ENCODE measurements at places on chromosomes 16 and 17.
A peak's percentile ranks its signal among the peaks of the same experiment; 100 is the strongest.

- no peak overlapping the region for H3K27ac ChIP-seq
- H3K4me1 ChIP-seq: peaks cover 33% of the 10 kb centered on the region
- DNase-seq: no peak
- H3K27me3 ChIP-seq: no peaks in the 10 kb centered on the region
- no peak overlapping the region for H3K4me3 ChIP-seq
Measured at GRCh38 chr17:45241328-45242028, 19.8 kb downstream of the FMNL1 start.

DNA sequence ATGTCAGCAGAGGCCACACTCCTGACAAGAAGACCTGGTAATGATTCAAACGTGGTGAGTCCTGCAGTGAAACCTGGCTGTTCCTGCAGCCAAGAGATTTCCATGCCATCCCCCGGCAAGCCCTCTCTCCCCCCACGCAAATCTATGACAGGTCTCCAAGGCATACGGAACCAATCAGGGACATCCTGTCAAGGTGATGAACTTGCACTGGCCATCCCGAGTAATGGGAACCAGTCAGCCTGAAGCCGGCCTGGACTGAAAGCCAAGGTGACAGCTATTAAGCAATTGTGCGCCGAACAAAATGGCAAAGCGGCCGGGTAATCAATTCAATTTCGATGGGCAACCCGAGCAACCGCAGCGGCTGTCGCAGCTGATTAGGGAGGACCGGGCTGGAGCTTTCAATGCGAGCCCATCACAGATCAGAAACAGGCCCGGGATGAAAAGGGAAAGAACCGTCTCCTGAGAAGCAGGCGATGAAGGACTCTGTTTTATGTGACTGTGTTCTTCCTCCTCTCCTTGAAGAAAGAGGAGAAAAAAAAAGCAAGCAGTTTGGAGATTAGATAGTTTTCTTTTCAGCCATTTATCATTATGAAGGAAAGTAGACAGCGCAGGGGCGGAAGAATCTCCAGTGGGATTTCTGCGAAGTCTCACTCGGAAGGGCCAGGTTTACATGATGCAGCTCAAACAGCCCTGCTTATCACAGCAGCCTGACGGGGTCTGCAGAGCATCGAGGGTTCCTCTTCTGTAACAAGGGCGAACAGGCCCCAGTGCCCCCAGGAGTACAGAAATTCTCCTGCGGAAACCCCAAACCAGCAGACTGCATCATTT, 35.2 kb downstream of the TBX4 start:
- no peaks in the 10 kb centered on the region for H3K4me1 ChIP-seq
- H3K27ac ChIP-seq: no peak overlapping the region
- no peaks in the 10 kb centered on the region for H3K36me3 ChIP-seq
- peaks cover 14% of the 10 kb centered on the region for H3K27me3 ChIP-seq

GRCh38 chr17:79800325-79801155, 3.7 kb upstream of the CBX8 start:
- H3K4me3 ChIP-seq: peak overlapping the region; percentile 25
- peaks cover 60% of the 10 kb centered on the region for H3K27me3 ChIP-seq
- peak; percentile 55 for DNase-seq
- peaks cover 13% of the 10 kb centered on the region for H3K36me3 ChIP-seq

DNA sequence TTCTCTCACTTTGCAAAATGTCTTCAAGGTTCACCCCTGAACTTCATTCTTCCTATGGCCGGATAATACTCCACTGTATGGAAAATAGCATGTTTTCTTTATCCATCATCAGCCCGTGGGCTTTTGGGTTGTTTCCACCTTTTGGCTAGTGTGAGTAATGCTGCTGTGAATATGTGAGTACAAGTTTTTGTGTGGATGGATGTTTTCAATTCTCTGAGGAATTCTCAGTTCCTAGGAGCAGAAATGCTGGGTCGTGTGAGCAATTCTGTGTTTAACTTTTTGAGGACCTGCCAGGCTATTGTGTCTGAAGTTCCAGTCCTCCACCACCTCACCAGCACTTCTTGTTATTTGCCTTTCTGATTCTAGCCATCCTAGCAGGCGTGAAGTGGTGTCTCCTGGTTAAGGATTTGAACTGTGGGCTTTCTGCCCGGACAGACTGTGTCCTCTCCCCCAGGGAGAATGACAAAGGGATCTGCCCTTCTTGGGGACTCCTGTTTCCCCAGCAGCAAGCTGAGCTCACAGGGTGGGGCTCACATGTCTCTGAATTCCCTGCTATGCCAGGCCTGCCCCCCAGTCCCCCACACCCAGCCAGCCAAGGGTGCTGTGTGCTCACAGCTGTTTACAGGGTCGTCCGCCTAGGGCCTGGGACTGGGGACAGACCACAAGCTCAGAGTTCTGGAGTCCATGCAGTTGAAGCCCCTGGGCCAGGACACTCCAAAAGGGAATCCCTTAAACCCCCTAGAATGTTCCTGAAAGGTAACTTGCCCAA, 92.2 kb upstream of the CIBAR2 start:
- no peaks in the 10 kb centered on the region for H3K4me1 ChIP-seq
- H3K36me3 ChIP-seq: no peaks in the 10 kb centered on the region
- DNase-seq: no peak

DNA sequence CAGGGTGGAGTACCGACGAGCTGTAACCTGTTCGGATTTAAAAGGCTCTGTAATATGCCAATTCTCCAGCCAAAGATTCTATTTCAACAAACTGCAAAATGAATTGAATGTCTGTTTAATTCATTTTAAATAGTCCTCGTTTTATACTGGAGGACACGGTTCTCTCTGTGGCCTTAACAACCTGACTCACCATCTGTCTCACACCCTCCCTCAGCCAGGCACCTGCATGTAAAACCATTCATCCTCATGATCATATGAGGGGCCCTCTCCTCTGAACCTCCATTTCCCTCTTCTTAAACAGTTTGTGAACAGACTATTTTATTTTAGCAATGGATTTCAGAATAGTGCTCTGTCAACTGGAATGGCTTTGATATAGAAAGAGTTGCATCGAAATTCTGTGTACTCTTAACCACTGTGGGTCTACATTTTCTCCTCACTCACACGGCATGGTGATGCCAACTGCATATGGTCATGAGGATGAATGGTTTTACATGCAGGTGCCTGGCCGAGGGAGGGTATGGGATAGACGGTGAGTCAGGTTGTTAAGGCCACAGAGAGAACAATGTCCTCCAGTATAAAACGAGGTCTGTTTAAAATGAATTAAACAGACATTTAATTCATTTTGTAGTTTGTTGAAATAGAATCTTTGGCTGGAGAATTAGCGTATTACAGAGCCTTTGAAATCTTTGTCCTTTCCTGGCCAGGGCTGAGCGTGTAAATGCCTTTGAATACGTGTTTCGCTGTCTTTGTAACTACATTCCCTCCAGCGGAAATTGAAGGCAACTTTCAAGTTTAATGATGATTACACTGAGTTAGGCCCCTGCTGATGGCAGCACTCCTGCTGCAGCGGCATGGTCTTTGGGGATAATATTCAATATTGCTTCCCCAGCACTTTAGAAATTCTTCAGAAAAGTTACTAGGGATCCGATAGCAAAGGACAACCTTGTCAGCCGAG, 329.6 kb downstream of the SNX29 start:
- peaks cover 3% of the 10 kb centered on the region for H3K4me1 ChIP-seq
- H3K4me3 ChIP-seq: no peak overlapping the region
- no peak overlapping the region for H3K27ac ChIP-seq
- H3K27me3 ChIP-seq: no peaks in the 10 kb centered on the region
- no peaks in the 10 kb centered on the region for H3K36me3 ChIP-seq

GRCh38 chr16:84741340-84741830, 41.6 kb downstream of the USP10 start:
- DNase-seq: peak; percentile 51
- H3K27me3 ChIP-seq: no peaks in the 10 kb centered on the region
- peak overlapping the region; percentile 16 for H3K27ac ChIP-seq
- H3K36me3 ChIP-seq: peaks cover 17% of the 10 kb centered on the region
- H3K4me1 ChIP-seq: peaks cover 47% of the 10 kb centered on the region

- H3K36me3 ChIP-seq: no peaks in the 10 kb centered on the region
- H3K27me3 ChIP-seq: peaks cover 19% of the 10 kb centered on the region
- H3K4me1 ChIP-seq: peaks cover 2% of the 10 kb centered on the region
Measured at GRCh38 chr17:31385428-31386285, 5.8 kb upstream of the RAB11FIP4 start.

DNA sequence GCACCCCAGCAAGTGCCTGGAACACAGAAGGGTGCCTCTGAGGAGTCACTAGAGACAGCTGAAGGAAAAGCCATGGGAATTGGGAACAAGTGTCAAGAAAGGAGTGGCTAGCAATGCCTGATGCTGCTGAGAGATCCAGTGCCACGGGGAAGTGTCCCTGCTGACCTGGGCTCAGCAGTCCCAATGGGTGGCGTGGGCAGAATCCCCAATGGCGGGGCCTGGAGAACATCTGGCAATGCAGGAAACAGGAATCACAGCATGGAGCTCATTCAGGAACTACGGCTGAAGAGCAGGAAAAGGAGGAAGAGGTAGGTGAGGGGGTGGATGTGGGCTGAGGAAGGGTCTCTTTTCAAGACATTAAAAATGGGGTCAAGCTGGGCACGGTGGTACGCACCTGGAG, 30.1 kb downstream of the UBE2O start:
- no peak overlapping the region for H3K27ac ChIP-seq
- no peak overlapping the region for H3K4me3 ChIP-seq
- no peaks in the 10 kb centered on the region for H3K36me3 ChIP-seq
- no peak for DNase-seq
- H3K4me1 ChIP-seq: no peaks in the 10 kb centered on the region

DNA sequence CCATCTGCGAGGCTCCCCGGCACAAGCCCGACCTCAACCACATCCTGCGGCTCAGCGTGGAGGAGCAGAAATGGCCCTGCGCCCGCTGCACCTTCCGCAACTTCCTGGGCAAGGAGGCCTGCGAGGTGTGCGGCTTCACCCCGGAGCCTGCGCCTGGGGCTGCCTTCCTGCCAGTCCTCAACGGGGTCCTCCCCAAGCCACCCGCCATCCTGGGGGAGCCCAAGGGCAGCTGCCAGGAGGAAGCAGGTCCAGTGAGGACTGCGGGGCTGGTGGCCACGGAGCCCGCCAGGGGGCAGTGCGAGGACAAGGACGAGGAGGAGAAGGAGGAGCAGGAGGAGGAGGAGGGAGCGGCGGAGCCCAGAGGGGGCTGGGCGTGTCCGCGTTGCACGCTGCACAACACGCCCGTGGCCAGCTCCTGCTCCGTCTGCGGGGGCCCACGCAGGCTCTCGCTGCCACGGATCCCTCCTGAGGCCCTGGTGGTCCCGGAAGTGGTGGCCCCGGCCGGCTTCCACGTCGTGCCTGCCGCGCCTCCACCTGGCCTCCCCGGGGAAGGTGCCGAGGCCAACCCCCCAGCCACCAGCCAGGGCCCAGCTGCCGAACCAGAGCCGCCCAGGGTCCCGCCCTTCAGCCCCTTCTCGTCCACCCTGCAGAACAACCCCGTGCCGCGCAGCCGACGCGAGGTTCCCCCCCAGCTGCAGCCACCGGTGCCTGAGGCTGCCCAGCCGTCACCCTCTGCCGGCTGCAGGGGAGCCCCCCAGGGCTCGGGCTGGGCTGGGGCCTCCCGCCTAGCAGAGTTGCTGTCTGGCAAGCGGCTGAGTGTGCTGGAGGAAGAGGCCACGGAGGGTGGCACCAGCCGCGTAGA, 13.1 kb upstream of the PRR35 start:
- H3K4me1 ChIP-seq: peaks cover 5% of the 10 kb centered on the region
- peak; percentile 59 for DNase-seq
- H3K27ac ChIP-seq: no peak overlapping the region
- peaks cover 3% of the 10 kb centered on the region for H3K36me3 ChIP-seq
- no peaks in the 10 kb centered on the region for H3K27me3 ChIP-seq
- H3K4me3 ChIP-seq: no peak overlapping the region

GRCh38 chr17:29914819-29915537, 15.1 kb downstream of the SSH2 start:
- no peaks in the 10 kb centered on the region for H3K27me3 ChIP-seq
- no peak overlapping the region for H3K27ac ChIP-seq
- H3K4me1 ChIP-seq: peaks cover 10% of the 10 kb centered on the region
- peaks cover 6% of the 10 kb centered on the region for H3K36me3 ChIP-seq
- no peak overlapping the region for H3K4me3 ChIP-seq
